Astrocyte (in vitro differentiated cells and primary cell): ENCODE measurements at places on chromosomes 11 and 22.
A peak's percentile ranks its signal among the peaks of the same experiment; 100 is the strongest.

DNA sequence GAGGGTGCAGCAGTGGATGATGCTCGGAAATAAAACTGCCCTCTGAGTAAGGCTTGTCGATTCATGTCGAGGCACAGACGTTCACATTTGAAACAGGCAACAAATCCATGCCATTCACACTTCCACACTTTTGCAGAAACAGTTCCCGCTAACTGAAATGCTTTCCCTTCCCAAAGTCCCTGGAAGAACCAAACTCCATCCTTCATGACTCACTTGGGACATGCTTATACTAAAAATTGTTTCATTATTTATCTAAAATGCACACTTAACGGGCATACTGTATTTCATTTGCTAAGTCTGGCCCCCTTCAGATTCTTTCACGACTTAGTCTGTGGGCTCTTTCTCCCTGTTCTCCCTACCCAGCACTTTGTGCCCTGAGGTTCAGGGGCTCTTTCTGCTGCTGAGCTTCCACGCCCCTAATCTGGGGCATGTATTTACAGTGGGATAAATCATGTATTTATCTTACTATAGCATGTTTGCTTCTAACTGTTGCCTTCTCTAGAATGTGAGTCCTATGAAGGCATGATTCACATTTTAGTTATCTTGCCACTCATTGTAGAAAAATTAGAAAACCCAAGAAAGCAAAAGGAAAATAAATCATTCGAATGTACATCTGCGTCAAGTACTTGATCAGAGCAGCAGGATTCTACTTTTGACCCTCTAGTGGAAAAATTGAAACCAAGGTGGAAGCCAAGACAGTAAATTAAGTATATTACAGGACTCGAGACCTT lies 12.5 kb downstream of the SCGB1A1 start:
- H3K4me1 ChIP-seq = peaks cover 47% of the 10 kb centered on the region
- H3K27ac ChIP-seq = peak overlapping the region; percentile 60
- H3K4me3 ChIP-seq = peak overlapping the region; percentile 28
- H3K36me3 ChIP-seq = no peaks in the 10 kb centered on the region
- peak; percentile 91 for DNase-seq

DNA sequence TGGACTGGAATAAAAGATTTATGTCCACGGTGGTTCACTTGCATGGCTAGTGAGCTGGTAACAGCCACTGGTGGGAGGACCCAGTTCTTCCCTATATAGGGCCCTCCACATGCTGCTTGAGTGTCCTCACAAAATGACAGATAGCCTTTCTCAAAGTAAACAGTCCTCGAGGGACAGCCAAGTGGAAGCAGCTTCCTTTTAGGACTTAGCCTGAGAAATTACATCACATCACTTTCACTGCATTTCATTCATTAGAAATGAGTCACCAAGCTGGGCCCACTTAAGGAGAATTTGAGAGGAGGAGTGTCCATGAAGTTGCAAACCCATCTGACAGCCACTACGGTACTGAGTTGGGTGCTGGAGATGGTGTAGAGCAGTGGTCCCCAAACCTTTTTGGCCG lies 7.0 kb downstream of the ISX start:
- H3K27ac ChIP-seq = no peak overlapping the region
- DNase-seq = no peak
- H3K27me3 ChIP-seq = no peaks in the 10 kb centered on the region
- no peak overlapping the region for H3K4me3 ChIP-seq

- no peak for DNase-seq
- no peaks in the 10 kb centered on the region for H3K36me3 ChIP-seq
- peaks cover 10% of the 10 kb centered on the region for H3K4me1 ChIP-seq
Measured at GRCh38 chr11:76075716-76076115, 130.6 kb downstream of the WNT11 start.

DNA sequence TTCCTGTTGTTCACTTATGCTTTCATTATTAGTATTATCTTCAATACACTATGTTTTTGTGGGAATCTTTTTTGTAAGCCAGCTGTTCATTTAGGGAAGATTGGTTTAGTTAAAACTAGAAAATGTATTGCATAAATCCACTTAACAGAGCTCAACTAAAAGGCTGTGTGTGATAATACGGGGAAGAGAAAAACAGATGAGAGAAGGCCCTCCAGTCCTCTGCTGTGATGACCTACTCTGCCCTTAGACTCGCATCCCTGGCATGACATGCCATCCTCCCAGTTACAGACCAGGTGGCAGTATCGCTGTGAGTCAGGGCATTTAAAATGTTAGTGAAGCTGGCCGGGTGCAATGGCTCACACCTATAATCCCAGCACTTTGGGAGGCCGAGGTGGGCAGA lies 173.4 kb upstream of the TTC12 start:
- H3K27ac ChIP-seq = no peak overlapping the region
- H3K4me3 ChIP-seq = no peak overlapping the region
